Mammary epithelial cell (primary cell): ENCODE measurements at places on chromosomes 2 and 18. TPM values are rescaled to one million over a fixed set of nuclear protein-coding genes. Genes with fewer than 3 reads are reported as not detected.
A peak's percentile ranks its signal among the peaks of the same experiment; 100 is the strongest.

DNA sequence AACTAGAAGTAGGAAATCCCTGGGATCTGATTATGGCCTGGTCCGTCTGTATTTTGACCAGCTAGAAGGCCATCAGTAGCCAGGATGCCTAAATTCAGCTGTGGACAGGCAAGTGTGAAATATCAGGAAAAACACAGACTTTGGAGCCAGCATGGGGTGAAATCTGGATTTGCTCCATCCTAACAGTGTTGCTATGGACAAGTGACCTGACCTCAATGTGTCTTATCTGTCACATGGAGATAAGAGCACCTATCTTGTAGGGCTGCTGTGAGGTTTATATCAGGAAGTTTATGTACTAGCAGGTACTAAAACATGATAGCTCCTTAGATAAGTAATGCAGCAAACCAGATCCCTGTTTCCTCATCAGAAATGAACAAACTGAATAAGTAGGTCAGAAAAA is 460.4 kb downstream of the STK39 start:
- no peak for DNase-seq

Gene ENOSF1
- total RNA-seq = 78.7 and 103 TPM in 2 replicates

Gene FKBP1B
- 15.3 TPM for total RNA-seq

Gene CPO
- total RNA-seq = not detected in 2 replicates

DNA sequence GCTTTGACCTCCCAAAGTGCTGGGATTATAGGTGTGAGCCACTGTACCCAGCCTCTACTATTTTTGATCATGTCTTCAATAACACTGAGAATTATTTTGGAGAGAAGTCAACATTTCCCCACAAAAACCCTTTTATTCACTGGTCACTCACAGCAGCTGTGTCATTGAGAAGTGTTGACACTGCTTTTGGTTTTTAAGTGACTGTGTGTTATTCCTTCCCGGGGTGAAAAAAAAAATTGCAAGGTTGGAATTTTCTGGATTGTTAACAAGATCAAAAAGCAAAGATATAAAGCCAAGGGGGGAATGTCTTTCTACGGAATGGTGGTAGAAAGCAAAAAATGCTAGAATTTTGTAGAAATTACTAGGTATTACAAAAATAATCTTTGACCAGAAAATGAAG is 61.5 kb downstream of the TANC1 start:
- DNase-seq = no peak

DNA sequence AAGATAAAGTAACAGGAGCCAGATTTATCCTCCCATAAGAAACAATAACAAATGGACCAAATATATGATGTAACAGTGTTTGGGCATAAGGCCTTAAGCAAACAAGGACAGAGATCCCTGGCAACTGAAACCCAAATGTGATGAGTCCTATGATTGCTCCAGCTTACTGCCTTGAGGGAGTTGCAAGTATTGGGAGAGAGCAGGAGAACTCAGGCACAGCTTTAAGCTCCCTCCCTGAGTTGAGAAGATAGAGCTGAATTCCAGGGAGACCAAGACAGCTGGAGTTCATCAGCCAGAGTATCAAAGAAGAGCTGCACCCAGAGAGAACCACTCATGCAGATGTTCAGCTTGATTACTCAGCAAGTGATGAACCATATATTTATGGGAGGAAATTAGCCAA is 814.5 kb upstream of the RAB6C start:
- peak; percentile 8 for DNase-seq

DNA sequence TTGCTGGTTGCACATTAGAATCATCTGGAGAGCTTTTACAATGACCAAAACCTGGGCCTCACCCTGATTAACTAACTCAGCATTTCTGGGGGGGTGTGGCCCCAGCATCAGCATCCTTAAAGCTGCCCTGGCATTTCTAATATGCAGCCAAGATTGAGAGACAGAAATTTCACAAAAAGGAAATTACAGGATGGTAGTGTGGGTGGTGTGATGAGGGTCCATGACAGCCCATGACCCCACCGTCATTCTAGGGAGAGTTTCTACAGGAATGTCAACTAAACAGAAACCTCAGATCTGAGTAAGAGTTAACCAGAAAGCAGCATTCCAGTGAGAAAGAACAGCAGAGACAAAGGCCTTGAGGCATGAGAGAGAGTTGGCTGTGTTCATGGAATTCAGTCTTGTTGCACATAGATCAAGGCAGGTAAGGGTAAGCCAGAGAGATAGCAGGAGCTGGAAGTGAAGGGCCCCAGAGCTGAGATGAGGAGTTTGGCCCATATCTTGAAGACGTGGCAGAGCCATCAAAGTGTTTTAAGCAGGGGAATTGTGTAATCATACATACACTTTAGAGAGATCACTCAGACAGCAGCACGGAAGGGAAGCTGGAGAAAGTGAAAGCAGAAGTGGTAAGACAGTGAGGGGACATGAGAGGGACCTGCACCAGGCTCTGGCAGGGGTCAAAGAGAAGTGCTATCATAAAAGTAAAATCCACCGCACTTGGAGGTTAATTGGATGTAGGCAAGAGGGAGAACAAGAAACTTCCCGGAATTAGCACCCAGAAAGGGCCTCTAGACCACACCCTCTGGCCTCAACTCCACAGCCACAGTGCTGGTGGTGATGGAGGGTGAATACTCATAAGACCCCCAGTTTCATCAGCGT is 7.8 kb upstream of the TRABD2A start:
- DNase-seq = peak; percentile 65

Gene OLA1
- 138 and 150 TPM in 2 replicates for total RNA-seq

DNA sequence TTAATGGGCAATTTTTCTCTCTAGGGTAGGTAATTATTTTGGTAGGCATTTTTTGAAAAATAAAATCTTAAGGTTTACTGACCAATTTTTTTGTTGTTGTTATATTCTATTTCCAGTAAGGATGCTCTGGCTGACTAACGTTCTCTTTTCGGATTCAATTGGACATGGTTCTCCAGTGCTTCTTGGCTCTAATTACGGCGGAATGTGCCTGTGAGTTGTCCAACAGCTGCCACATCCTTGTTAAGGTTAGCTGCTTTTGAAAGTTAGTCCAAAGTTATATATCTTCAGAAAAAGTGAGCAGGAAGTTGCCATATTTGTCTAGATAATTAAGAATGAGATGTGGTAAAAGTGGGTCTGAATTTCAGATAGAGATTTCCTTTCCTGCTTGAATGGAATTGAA is 45.8 kb upstream of the SMIM21 start:
- DNase-seq = no peak

DNA sequence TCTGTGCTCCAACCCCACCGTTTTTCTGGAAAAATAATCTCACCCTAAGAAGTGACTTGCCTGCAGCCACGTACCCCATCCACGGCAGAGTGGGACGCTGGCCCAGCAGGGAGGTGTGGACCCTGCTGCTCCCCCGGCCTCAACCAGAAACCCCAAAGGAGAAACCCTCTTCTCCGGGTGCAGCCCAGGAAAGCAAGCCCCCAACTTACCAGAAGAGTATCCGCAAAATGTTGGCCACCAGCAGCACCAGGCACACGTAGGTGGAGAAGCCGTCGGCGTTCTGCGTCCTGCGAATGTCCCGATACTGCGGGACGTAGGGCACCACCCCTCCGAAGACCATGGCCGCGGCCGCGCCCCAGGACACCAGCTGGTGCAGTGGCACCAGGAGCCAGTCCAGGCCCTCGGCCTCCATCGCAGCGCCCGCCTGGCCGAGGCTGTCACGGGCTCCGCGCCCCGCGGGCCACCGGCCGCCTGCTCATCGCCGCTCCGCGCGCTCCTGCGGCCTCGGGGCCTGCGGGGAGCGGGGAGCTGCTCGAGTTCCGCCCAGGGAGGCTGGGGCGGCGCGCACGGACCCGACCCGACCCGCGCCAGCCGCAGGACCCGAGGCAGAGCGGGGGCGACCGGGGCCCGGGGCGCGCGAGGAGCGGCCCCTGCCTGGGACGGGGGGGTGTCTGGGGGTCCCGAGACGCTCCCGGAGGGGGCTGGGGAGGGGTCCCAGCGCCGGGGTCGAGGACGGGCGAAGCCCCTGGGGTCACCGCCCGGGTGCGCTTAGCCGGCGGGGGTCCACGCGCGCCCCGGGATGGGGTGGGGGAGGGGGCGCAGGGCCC is 725 bp downstream of the SLC66A2 start:
- DNase-seq = peak; percentile 25

GRCh38 chr18:13641551-13642439 is 84.6 kb downstream of the FAM210A start:
- DNase-seq = no peak

- DNase-seq = no peak
Measured at GRCh38 chr2:115234737-115235136, 792.3 kb downstream of the DPP10 start.
